ENCODE measurements at places on chromosomes 16 and 17.
A peak's percentile ranks its signal among the peaks of the same experiment; 100 is the strongest.

- DNase-seq: no peak
Observed at GRCh38 chr17:14214271-14214670, 22.4 kb downstream of the CDRT15 start.

DNA sequence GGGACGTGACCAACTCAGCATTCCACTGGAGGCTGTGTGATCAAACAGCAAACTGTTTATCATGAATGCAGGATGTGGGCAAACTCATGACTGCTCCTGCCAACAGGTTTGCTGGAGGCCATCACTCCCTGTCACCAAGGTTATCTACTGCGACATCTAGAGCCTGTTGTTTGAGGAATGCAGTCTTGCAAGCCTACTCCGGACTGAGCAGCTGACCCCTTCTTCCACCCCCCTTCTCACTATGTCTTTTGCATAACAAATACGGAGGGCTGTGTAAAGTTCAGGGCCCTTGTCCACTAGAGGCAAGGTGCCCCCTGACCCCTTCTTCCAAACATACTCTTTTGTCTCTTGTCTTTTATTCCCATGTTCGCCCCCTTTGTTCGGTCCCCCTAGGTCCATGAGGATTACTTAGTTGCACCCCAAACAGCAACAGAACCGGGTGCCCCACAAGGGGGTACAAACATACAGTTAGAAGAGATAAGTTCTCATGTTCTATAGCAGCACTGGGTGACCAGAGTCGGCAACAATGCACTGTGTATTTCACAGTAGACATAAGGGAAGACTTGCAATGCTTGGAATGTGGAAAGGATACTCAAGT, 28.7 kb downstream of the MEAK7 start:
- DNase-seq: no peak

- no peak for DNase-seq
Observed at GRCh38 chr16:5347561-5347960, 250.0 kb upstream of the EEF2KMT start.

DNA sequence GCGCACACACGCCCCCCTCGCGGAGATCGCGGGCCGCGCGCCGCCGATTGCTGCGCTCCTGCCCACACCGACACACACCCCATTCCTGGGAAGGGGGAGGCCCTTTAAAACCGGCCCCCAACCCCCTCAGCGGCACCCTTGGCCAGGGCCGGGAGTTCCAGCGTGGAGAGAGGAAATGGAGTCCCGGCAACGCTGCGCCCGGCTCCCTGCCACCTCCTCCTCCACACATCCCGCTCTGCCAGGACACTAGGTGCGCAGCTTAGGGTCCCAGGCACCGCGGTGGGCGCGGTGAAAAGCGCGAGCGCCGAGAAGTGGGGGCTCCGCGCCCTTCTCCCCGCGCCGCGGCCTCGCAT, 397 bp downstream of the CDC42EP4 start:
- no peak for DNase-seq

- DNase-seq: no peak
Observed at GRCh38 chr17:82302991-82303943, 14.1 kb downstream of the CD7 start.

GRCh38 chr17:67990909-67991308, 5.4 kb downstream of the C17orf58 start:
- no peak for DNase-seq

GRCh38 chr16:47568351-47568750, 107.2 kb downstream of the PHKB start:
- no peak for DNase-seq

DNA sequence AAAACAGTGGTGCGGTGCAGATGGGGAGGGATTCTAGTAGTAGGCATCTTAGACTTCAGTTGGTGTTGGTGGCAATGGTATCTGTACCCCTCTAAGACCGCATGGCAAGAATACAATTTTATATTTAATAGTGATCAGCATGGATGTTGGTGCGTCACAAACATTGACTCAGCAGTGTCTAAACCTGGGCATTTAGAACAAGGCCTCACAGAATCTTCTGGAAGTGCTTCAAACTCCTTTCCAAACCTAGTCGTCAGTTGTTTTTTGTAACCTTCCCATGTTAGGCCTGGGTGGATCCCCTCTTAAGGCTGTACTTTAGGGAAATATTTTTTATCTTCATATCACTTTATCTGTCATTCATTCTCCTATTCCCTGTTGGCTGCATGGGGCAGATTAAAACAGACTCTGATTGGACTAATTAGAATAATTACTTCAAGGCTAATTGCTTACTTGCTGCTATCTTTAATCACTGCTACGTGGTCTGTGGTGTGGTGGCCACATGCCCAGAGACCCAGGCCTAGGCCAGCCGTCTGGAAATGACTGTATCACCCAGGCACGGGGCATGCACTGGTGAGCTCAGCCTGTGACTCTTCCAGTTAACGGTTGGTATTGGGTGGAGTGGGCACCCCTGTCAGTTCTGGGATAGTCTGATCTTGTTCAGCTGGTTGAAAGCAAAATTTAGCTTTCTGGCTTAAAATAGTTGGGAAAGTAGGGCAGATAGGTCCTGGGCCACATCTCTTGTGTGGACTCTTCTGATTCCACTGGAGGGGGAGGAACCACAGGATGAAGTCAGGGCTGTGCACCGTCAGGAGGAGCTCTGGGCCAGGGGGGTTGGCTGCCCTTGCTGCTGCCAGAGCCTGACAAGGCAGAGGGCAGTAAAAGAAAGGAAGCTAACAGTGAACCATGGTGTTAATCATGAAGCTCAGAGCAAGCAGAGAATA, 4.5 kb downstream of the ALKBH5 start:
- no peak for DNase-seq

- no peak for DNase-seq
Observed at GRCh38 chr17:68697850-68698361, 96.7 kb upstream of the FAM20A start.

DNA sequence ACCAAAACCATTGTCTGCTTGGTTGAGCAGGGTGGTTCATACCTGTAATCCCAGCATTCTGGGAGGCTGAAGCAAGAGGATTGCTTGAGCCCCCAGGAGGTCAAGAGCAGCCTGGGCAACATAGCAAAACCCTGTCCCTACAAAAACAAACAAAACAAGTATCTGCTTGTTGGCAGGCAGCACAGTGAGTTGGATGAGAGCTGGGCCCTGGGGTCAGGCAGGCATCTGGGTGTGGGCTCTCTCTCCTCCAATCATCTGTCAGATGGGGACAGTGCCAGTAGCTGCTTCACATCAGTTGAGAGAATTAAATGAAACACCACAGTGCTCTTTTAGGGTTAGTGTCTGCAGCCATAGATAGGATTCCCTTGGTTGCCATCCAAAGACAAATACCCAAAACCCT, 5.8 kb downstream of the ARMC7 start:
- no peak for DNase-seq

- no peak for DNase-seq
Observed at GRCh38 chr17:9227819-9228407, 206.6 kb downstream of the NTN1 start.

- DNase-seq: no peak
Observed at GRCh38 chr17:19411631-19412030, 599 bp downstream of the RNF112 start.

GRCh38 chr17:72282439-72283029, 161.7 kb downstream of the SOX9 start:
- DNase-seq: no peak

DNA sequence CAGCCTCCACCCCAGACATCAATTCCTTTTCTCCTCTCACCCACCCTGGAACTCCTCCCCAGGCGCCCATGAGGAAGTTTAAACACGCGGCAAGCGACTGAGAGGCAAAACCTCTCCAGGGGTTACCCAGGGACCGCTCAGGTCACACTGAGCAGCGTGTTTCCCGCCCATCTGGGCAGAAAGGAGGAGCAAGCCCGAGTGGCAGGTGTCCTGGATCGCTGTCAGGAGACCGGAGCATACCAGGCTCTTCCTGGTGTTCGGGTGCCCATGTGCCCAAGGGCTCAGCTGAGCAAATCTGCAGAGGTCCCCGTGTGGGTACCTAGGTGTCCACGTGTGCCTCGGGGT, 491 bp downstream of the SLC25A19 start:
- DNase-seq: no peak

GRCh38 chr16:1408171-1408837, 6.2 kb downstream of the UNKL start:
- peak; percentile 94 for DNase-seq

DNA sequence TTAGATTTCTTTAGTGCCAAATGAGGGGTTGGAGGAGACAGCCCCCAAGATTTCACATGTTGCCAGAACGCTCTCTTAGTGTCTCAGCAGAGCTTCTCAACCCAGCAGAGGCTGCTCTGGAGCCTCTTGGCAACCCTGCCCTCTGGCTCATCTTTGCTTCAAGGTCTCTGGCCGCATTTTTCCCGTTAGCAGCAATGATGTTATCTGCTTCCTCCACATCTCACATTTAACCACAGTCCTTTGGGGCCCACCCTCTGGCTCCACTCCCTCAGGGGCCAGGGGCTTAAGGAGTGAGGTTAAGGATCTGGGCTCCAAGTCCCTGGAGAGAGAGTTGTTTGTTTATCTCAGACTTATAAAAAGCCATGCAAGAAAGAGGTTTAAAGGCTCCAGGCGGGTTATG, 3.3 kb upstream of the XYLT1 start:
- no peak for DNase-seq

- no peak for DNase-seq
Observed at GRCh38 chr16:68061396-68061795, 23.8 kb upstream of the NFATC3 start.

DNA sequence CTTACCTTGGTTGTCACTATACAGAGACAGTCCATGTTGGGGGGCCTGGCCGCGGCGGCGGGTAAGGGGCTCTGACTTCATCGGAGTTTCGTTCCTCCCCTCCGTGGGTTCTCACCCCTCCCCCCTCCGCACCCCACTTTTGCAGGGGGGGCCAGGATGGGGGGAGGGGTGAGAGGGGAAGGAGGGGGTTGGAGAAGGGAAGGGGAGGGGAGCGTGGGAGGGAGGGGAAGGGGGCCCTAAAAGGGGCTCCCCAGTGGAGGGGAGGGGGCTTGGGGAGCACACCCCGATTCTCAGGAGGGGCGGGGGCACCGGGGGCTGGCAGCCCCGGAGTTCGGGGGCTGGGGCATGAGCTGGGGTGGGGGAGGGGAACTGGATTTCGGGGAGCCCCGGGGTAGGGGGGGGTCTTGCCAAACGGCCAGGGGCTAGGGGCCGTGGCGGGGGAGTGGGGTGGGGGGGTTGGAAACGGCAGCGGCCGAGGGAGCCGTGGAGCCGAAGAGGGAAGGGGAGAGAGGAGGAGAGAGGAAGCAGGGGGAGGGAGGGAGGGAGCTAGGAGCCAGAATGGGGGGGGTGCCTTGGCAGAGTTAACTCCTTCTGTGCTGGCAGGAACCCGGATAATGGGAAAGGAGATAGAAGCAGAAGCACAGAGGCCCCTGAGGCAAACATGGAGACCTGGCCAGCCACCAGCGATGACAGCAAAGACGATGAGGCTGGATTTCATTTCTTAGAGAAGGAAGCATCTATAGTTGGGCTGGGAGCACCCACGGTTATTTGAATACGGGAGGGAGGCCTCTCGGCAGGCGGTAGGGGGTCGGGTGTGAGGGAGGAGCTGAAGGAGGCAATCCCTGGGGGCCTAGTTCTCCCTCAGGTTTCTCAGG, 2.3 kb downstream of the DLG4 start:
- DNase-seq: no peak

GRCh38 chr16:14658063-14658462, 25.3 kb downstream of the BFAR start:
- no peak for DNase-seq

- no peak for DNase-seq
Observed at GRCh38 chr16:23865853-23866252, 30.1 kb downstream of the PRKCB start.

Data from stimulated activated CD8-positive, alpha-beta memory T cell treated with anti-CD3 and anti-CD28 coated beads, Interleukin-15, amount 100 ng/mL, for 1 hour (primary cell).